ENCODE measurements at places on chromosomes 1 and 21.
A peak's percentile ranks its signal among the peaks of the same experiment; 100 is the strongest.

- DNase-seq, result no peak
Observed at GRCh38 chr1:145993618-145994390, 2.6 kb downstream of the TXNIP start.

GRCh38 chr1:164033782-164034181 lies 525.2 kb upstream of the PBX1 start:
- DNase-seq, result no peak

DNA sequence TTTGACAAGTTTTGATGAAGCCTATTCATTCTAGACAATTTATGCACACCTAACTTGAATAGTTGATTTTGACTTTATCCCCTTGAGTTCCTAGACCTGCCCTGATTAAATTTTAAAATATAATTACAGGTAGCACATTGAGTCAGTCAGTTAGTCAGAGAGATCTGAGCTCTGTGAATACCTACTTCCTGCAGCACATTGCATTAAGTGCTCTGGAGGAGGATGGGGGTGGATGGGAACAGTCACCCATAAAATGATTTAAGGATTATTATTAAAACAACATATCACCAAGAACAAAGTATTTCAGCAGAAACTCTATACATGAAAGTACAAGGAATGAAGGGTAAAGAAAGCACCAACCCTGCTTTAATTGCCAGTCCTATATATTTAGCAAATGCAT lies 11.8 kb upstream of the RPF1 start:
- no peak for DNase-seq

GRCh38 chr21:41913230-41913629 lies 34.1 kb upstream of the PRDM15 start:
- DNase-seq, result no peak

- DNase-seq, result peak; percentile 23
Observed at GRCh38 chr1:190175320-190175719, 302.3 kb downstream of the BRINP3 start.

DNA sequence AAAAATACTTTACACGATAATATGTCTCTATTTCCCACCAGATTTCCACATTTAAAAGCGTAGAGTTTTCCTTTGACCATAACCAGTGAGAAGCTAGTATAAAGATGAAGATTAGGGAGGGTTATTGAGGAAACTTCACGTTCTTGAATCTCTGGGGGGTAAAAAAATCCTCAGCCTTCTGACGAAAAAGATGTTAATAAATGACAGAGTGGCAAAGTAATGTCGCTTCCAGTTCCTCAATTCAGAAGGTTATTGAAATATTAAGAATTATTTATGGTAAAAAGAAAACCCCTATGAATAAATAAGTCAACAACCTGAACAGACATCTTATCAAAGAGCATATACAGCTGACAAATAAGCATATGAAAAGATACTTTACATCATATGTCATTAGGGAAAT lies 241.0 kb downstream of the GPATCH2 start:
- DNase-seq, result no peak

All from fibroblast of skin of back (primary cell).